ENCODE measurements at places on chromosomes 7 and 10. TPM values are rescaled to one million over a fixed set of nuclear protein-coding genes. Genes with fewer than 3 reads are reported as not detected.

DNA sequence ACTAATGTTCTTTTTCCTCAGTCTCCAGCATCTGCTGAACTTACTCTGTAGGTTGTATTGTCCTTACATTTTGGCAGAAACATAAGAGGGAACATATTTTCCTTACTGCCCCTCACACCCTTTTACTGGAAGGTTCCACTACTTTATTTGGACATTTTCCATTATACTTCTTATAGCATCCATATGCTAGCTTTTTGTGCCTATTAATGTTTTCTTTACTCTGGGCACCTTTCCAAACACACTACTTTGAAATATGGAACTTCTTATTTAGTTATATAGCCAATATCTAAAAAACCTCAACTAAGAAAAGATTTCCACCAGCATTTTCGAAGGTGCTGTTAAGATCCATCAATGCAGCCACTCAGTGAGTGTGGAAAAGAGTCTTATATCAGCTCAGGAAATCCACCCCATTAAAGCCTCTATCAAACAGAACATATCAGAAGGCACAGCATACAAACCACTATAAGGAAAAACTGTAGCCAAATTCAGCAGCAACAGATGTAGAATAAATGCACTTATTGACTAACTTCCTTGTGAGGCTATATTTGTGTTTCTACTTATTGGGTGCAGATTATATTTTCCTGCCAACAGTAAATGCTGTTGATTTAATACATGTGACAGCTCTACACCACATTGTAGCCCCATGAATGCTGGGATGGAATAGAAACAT is 272.5 kb upstream of the SEMA3E start:
- no peak overlapping the region for H3K27ac ChIP-seq
- no peak overlapping the region for H3K4me3 ChIP-seq
- no peaks in the 10 kb centered on the region for H3K36me3 ChIP-seq
- no peak for DNase-seq
- H3K27me3 ChIP-seq: no peaks in the 10 kb centered on the region
- H3K4me1 ChIP-seq: no peaks in the 10 kb centered on the region

GRCh38 chr7:155860840-155861479 is 48.7 kb upstream of the SHH start:
- no peaks in the 10 kb centered on the region for H3K4me1 ChIP-seq
- H3K4me3 ChIP-seq: no peak overlapping the region
- H3K27ac ChIP-seq: no peak overlapping the region
- no peak for DNase-seq
- no peaks in the 10 kb centered on the region for H3K36me3 ChIP-seq
- H3K27me3 ChIP-seq: peaks cover 31% of the 10 kb centered on the region

Gene GNAI1
- total RNA-seq: 19.8 TPM

DNA sequence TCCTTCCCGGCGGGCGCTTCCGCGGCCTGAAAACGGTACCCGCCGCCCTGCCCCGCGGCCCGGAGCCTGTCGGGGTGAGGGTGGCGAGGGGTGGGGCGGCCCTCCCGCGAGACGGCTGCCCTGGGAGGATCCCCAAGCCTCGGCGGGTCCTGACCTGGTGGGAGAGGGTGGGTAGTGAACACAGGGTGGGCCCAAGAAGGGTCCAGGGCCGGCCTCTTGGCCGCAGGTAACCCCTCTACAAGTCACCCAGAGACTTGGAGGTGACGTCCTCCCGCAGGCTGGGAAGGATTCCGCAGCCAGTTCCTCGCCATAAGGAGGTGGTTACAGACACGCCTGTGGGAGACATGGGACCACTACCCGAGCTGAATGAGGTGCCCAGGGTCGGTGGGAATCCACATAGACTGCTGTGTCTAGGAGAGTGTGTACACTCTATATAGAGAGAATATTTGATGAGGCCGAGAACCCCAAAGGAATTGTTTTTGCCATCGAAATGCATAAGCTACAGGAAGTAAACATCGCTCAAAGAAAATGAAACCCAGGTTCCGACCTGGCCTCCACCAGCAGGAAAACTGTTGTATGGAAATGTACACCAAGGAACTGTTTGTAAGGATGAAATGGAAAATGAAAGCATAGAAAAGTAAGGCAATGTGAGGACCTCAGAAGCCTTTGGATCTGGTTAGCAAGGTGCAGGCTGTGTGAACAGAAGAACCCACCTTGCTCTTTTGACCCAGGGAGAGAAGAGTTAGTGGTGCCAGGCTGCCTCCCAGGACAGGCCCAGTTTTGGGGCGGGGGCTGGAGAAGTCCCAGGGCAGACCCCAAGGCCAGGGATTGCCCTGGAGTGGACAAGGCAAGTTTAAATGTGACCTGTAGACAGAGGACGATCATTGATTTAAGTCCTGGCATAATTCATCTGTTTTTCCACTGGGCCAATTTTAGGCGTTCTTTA is 659 bp downstream of the OPTN start:
- H3K36me3 ChIP-seq: no peaks in the 10 kb centered on the region
- H3K4me1 ChIP-seq: peaks cover 6% of the 10 kb centered on the region
- no peak for DNase-seq
- H3K4me3 ChIP-seq: peak overlapping the region; percentile 78
- H3K27me3 ChIP-seq: no peaks in the 10 kb centered on the region

DNA sequence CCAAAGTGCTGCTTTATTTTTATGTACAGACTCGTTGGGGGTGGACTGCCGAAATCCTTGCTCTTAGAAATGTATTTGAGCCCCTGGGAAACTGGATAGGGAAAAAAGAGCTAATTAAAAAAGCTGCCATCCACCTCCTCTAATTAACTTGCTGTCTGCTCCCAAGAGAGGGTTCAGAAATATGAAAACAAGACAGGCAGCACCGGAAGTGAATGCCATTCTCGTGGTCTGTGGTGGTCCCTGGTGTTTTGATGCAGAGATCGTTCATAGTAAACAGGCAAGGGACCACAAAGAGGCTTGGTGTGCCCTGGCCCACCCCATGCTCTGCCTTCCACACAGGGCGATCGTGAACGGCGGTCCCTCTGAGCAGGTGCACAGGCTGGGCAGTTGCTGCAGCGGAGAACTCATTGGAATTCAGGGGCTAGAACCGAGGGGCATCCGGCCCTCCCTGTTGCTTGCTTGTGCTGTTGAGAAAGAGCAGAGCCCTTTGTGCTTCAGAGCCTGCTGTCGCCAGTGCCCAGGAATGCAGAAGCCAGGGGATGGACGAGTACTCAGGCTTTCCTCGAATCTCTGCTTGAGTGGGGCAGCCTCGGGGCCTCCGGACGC is 79.1 kb upstream of the BTBD16 start:
- H3K27me3 ChIP-seq: no peaks in the 10 kb centered on the region
- H3K36me3 ChIP-seq: no peaks in the 10 kb centered on the region
- H3K4me1 ChIP-seq: no peaks in the 10 kb centered on the region
- no peak overlapping the region for H3K27ac ChIP-seq

DNA sequence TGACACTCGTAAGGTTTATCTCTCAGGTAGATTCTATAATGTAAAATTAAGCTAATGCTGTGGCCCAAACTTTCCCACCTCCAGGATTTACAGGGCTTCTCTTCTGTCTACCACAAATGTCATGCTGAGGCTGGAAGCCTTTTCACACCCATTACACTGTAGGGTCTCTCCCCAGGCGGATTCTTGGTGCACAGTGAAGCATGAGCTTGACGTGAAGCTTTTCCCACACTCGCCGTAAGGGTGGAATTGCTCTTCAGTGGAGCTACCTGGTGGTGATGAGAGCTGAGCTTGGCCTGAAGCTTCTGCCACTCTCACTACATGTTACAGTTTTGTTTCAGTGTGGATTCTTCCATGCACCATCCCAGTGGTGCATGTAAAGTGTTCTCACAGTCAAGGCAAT is 11.4 kb downstream of the FAM200A start:
- no peaks in the 10 kb centered on the region for H3K4me1 ChIP-seq
- DNase-seq: no peak
- H3K27ac ChIP-seq: no peak overlapping the region
- H3K27me3 ChIP-seq: no peaks in the 10 kb centered on the region
- H3K4me3 ChIP-seq: no peak overlapping the region
- H3K36me3 ChIP-seq: no peaks in the 10 kb centered on the region

DNA sequence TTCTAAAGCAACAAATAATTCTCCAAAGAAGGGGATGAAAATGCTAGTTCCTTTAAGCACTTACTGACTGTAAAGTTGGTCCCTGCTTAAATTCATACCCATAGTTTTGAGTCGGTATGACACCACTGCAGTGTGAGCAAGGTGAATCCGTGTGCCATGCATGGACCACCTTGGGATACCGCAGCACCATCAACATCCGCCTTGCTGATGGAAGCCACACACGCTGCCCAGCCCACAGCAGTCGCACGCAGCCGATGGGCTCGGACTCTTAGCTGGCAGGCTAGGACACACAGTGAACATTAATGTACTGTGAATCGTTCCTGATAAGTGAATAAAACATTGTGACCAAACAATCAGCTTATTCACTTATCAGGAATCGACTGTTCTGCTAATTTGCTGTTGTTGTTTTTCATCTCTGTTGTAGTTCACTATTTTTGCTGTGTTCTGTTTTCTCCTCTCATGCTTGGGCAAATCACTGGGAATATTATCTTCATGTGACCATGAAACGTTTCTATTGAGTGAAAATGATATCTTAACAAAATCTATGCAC is 275.5 kb downstream of the USP6NL start:
- DNase-seq: no peak
- no peaks in the 10 kb centered on the region for H3K4me1 ChIP-seq
- peaks cover 7% of the 10 kb centered on the region for H3K27me3 ChIP-seq
- no peak overlapping the region for H3K4me3 ChIP-seq
- H3K27ac ChIP-seq: no peak overlapping the region
